ENCODE measurements at places on chromosomes 2 and 18. TPM values are rescaled to one million over a fixed set of nuclear protein-coding genes. Genes with fewer than 3 reads are reported as not detected.

The CHRNG gene
- not detected for total RNA-seq

The SLC16A14 gene
- 6.6 TPM for total RNA-seq

The STARD7 gene
- 112 TPM for total RNA-seq

The COLEC12 gene
- total RNA-seq: 7.4 TPM

The FEV gene
- not detected for total RNA-seq

The HOXD13 gene
- not detected for total RNA-seq

DNA sequence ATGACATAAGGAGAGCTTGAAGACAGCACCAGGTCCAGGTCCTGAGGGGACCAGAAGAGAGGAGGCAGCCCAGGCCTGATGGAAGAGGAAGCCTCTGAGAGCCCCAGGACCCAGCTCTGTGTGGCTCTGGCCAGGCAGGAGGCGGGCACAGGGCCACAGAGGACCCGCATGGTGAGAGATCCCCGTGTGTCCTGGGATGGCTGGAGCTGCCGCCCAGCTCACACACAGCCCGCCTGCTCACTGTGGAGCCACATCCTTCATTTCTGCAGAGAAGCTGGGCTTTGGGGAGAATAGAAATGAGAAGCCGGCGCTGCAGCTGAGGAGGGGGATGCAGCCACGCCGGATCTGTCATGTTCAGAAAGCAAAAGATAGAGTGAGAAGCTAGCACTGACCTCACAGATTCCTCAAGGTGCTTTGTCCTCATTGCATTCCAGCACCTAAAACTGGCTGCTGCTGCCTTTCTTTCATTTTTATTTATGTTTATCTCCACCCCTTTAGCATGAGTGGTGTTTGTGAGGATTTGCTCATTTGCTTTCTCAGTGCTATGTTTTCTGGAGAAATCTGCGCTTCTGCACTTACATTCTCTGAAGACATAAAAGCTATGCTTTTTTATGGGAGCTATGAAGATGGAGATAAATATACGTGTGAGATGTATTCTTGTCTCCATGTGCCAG, 307.6 kb upstream of the MYT1L start:
- DNase-seq: no peak

GRCh38 chr18:62450546-62451410, 72.0 kb upstream of the ZCCHC2 start:
- peak; percentile 36 for DNase-seq

- no peak for DNase-seq
Observed at GRCh38 chr2:19456705-19457309, 98.4 kb upstream of the OSR1 start.

GRCh38 chr2:80354858-80355257, 50.3 kb upstream of the LRRTM1 start:
- no peak for DNase-seq

- DNase-seq: no peak
Observed at GRCh38 chr18:48835745-48836170, 115.0 kb downstream of the SMAD7 start.

DNA sequence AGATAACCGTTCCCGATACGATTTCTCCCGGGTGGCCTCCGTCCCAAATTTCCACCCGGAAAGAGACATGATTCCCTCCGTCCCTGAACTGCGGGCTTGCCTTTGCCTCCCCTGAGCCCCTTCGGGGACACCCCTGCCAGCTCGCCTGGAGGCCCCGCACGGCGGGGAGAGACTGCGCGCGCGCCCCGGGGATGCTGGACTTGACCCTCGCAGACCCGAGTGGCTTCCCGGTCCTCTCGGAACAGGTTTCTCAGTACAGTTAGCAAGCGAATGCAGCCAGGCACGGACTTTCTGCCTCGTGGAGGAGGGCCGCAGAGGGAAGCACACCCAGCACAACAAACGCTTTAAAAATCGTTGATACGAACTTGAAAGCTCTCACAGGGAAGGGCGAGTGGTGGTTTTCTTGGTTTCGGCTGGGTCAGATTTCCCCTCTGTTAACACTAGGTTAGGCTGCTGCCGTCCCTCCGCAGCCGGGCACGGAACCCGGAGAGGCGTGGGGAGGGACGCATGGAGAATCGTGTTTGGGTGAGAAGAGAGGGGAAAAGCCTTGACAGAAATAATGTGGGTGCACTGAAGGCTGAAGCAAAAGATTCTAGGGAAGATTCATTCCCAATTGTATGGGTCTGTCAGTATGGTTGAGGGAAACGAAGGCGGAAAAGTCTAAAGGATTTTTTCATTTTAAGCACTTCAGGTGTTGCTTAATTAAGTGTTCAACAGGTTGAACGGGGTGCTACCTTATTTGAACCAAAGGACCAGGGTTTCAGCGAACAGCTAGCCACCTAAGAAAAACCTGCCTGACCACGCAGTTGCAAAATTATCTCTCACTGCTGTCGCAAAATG, 916 bp downstream of the TNFRSF11A start:
- peak; percentile 60 for DNase-seq

DNA sequence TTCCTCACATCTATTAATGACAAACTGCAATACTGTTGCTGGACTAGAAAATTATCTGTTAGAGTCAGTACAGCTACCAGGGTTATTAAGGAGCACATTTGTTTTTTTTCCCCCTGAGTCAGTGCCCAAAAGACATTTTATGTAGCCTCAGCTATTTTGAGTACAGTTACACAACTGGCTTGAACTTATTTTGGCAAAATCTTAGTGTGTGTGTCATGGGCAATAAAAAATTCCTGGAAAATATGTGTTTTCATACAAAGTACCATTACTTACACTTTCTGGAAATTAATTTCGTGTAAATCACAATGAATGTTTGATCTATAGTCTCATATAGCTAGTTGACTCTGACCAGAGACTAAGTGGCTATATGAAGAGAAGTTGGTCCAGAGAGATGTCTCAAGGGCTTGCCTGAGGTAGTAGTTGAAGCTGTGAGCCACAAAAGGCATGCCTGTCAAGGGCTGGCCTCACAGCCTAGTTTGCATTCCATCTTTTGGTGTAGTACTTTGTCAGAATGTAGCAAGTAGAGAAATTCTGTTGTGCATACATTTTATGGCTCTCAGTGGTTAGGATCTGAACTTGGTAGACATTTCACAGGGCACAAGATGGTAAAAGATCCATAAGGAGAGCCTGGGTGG, 283.4 kb downstream of the MTX2 start:
- DNase-seq: no peak

DNA sequence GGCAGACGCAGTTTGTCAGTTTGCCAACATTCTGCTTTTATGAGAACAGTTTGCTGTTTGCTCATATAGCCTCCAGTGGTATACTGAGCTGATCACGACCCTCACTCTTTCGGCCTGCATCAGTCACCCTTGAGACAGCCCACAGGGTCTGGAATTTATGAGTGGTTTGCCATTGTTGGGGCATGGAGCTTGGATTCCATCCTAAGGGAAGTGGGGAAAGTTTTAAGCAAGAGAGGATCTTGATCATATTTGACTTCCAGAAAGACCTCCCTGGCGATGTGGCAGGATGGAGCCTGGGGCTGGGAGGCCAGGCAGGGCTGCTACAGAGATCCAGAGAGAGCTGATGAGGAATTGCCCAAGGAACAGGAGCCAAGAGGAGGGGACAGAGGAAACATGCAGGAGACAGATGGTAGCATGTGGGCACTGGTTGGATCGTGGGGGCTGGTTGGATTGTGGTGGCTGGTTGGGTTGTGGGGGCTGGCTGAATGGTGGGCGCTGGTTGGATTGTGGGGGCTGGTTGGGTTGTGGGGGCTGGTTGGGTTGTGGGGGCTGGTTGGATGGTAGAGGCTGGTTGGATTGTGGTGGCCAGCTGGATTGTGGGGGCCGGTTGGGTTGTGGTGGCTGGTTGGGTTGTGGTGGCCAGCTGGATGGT, 27.3 kb upstream of the GPR17 start:
- no peak for DNase-seq

GRCh38 chr2:239316562-239317465, 84.0 kb downstream of the HDAC4 start:
- peak; percentile 54 for DNase-seq

DNA sequence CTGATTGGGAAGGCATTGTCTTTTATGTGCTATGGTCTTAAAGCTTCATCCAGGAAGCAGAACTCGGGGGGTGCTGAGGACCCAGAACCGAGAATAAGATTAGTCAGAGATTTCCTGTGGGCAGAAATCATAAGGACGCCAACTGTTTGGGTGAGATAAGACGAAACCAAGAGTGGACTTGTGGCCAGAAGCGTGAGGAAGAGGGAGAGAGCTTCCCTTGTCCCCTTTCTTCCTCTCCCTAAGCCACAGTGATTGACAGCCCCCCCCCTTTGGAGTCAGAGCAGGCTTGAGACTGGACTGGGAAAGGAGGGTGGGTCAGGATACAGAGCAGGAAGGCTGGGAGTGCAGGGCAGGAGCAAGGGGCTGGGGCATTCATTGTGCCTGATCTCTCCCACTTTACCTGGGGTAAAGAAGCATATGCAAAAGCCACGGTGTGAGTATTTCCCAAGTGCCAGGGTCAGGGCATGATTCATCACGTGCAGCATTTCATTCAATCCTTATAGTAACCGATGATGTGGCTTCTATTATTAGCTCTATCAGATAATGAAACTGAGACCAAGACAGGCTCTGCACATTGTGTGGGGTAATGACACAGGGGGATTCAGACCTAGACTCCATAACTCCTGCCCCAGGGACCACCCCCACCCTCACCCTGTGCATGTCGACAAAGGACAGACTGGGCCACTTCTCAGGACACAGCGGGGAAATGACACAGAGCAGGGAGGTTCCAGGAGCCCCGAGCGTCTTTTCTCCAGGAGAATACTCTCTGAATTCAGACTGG, 3.0 kb upstream of the IL1RN start:
- no peak for DNase-seq

DNA sequence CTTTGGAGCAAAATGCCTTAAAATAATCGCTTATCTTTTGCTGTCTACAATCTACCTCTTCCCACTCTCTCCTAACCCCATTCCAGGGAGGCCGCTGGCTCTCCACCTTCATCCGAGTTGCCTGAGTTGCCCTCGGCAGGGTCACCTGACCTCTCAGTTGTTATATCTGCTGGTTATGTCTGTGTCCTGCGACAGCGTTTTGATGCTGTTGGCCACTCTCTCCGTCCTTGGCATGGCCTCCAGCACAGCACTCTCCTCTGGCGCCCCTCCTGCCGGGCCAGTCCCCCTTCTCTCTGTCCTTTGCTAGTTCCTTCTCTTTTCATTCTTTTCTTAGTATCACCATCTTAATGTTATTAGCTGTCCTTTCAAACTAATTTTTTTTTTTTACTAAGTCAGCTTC, 41.6 kb downstream of the TRAF3IP1 start:
- DNase-seq: no peak

- DNase-seq: peak; percentile 27
Observed at GRCh38 chr18:48672671-48673340, 134.0 kb downstream of the CTIF start.

- DNase-seq: no peak
Observed at GRCh38 chr18:62461591-62461990, 61.2 kb upstream of the ZCCHC2 start.

DNA sequence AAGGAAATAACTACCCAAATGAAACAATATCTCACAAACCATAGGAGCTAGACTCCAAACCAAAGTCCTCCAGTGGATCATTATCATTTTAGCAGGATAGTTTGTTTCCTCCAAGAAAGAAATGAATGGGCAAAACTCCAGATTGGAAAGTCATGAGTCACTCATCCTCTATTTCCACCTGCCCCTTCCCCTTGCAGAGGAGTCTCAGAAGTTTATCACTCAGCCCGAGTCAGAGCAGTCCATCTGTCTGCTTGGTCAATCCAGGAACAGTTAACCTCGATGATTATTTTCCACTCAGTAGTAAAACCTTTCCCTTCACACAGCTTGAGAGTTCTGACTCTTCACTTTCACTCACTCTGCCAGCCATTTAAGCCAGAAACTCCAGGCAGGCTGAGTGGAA, 462.2 kb downstream of the BCL11A start:
- DNase-seq: no peak

DNA sequence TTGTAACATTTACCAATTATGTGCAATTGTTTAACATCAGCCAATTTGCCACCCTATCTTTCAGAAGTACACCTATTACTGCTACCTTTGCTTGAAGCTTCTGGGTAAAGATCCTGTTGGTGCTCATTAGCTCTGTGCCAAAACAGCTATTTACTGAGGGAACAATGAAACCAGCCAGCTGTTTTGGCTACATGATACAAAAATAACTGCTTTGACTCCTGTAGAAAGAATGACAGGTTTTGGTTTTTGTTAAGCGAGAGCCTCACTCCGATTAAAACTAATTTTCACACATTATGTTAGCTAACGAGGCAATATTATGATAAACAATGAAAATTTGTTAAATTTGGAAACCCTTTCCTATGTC, 907.0 kb downstream of the EPHA4 start:
- DNase-seq: no peak

- DNase-seq: no peak
Observed at GRCh38 chr2:68366083-68366560, 1.0 kb downstream of the PLEK start.

GRCh38 chr2:175880-176820, 87.7 kb downstream of the SH3YL1 start:
- DNase-seq: peak; percentile 22

GRCh38 chr18:48661421-48661820, 122.6 kb downstream of the CTIF start:
- DNase-seq: no peak

- no peak for DNase-seq
Observed at GRCh38 chr2:25304826-25305596, 36.7 kb downstream of the DNMT3A start.

- no peak for DNase-seq
Observed at GRCh38 chr2:7127156-7127555, 209.9 kb downstream of the RNF144A start.

DNA sequence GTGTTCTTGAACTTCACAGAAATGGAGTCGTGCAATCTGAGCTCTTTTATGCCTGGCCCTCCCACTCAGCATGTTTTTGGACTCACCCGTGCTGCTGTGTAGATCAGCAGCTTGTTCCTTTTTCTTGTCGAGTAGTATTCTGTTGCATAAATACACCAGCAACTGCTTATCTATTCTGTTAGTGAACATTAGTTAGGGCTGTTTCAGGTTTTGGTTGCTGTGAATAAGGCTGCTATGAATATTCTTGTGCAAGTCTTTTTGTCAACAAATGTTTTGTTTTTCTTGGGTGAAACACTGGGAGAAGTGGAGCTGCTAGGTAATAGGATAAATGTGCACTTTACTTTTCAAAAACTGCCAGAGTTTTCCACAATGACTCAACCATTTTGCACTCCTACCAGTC, 15.3 kb upstream of the CIDEA start:
- DNase-seq: no peak

GRCh38 chr2:225074919-225075681, 32.8 kb upstream of the DOCK10 start:
- DNase-seq: no peak

GRCh38 chr18:57585855-57586250, 649 bp downstream of the FECH start:
- DNase-seq: no peak

DNA sequence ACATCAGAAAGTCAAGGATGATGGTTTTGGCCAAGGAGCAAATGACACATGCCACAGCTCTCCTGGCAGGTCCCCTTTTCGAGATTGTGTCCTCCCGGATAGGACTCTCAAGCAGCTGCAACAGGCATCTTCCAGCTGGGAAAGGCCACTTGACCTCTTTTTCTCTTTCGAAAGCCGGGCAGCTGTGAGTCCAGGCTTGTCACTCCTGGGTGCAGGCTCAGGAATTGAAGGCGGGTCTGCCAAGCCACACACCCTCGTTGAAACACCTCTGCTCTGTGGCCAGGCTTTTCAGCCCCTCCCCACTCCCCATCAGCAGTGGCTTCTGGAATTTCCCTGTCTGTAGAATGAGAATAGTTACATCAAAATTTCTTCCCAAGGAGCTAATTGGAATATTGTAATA, 98.0 kb downstream of the CCDC138 start:
- DNase-seq: no peak

- DNase-seq: no peak
Observed at GRCh38 chr2:200943527-200944105, 19.8 kb downstream of the ORC2 start.

Measured in kidney (tissue), 22 donors.